ENCODE measurements at places on chromosomes 6 and 20.

GRCh38 chr6:95439741-95440140, 137.6 kb upstream of the MANEA start:
- no peak for DNase-seq

- no peak for DNase-seq
Observed at GRCh38 chr6:26057899-26058298, 29.3 kb upstream of the HFE start.

- no peak for DNase-seq
Observed at GRCh38 chr20:63937596-63937995, 18.6 kb downstream of the UCKL1 start.

DNA sequence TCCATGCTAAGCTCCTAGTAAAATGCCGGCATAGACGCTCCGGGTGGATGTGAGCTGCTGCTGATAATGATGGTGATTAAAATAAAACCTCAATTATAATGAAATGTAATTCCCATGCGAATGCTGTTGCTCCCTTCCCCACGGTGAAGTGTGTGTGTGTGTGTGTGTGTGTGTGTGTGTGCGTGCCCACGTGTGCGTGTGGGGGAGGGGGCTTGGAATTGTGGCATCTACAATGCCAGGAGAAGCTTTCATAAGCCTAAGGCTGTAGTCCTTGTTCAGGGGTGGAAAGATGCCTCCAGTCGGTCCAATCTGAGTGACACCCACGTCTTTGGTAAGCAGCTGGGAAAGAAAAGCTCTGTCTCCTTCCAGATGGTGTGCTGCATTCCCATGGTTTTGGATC, 137.9 kb downstream of the CDH26 start:
- DNase-seq, result no peak

GRCh38 chr20:20226554-20226953, 141.3 kb upstream of the INSM1 start:
- DNase-seq, result no peak

- DNase-seq, result peak; percentile 71
Observed at GRCh38 chr20:9609887-9610502, 95.6 kb downstream of the LAMP5 start.

DNA sequence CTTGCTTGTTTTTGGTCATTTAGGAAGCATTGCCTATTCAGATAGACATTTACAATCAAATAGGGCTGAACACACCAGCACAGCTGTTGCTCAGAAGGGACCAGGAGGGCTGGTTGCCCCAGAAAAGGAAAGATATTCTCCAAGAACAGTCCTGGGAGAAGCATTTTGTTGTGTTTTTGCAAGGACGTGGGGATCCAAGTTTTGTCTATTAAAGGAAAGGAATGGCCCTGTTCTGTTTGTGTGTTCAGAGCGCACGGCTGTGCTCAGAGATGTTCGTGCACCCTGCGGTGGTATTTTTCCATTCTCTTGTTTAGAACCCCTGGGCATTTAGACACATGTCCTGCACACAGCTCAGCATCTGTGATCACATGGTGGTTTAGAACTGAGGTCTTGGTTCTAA, 82.5 kb downstream of the TXNDC5 start:
- DNase-seq, result no peak

- DNase-seq, result no peak
Observed at GRCh38 chr6:130027948-130028347, 9.6 kb downstream of the L3MBTL3 start.

GRCh38 chr20:6735942-6736845, 31.3 kb upstream of the BMP2 start:
- DNase-seq, result no peak

GRCh38 chr6:25659633-25660368, 7.8 kb downstream of the SCGN start:
- no peak for DNase-seq

DNA sequence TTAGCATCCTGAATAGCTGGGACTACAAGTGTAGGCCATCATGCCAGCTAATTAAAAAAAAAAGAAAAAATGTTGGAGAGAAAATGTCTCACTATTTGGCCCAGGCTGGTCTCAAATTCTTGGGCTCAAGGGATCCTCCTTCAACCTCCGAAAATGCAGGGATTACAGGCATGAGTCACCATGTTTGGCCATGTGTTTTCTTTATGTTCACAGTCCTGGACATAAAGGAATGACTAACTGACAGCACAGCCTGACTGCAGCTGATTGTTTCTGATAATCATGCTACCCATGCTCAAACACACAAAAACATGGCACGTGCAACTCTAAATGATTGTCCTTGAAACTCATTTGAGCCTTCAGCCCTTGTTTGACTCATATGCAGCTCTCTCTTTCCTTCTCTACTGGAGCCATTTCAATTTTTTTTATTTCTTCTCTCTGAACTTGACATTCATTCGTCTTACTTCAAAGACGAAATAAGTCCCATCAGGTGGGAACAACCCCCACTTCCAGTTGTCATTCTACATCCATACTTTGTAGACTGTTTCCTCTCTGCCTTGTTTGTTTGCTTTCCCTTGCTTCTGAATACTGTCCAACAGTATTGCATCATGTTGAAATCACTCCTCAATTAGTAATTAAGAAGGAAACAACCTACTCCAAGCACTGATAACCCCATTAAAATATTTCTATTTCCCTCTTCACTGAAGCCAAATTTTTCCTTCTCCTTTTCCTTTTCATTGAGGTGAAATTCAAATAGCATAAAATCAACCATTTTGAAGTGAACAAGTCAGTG, 413.0 kb downstream of the BMP2 start:
- no peak for DNase-seq

DNA sequence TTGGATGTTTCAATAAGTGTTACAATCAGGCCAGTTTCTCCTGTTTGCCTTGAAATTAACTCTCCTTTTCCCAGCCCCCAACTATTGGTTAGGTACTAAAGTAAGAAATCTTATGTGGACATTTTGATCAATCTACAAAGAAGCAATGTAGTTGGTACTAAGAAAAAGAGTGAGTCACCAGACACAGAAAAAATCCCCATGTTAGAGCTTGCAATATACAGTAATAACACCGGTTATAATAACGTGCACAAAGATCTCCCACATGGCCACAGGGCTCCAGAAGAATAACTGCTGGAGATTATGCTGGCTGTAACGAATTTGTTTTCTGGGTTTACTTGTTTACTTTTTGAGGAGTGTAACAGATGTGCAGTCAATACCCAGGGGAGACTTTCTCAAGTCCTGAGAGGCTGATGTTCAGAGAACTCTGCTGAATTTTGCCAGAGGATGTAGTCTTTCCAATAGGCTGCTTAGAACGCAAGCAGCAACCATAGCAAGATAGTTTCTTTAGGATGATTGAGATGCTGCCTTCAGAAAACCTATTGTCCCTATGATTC, 166.2 kb upstream of the SPACA1 start:
- no peak for DNase-seq

GRCh38 chr6:157644043-157644810, 178.8 kb upstream of the SNX9 start:
- no peak for DNase-seq

DNA sequence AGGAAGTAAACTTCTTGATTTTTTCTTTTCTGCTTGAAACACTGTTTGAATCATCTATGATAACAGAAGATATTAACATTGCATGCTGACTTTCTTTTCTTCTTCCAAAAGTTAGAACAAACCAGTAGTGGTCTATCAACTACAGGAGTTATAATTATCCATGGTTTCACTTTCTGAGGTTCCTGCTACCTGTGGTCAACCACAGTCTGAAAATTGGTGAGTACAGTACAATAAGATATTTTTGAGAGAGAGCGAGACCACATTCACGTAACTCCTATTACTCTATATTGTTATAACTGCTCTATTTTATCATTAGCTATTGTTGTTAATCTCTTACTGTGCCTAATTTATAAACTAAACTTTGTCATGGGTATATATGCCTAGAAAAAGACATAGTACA, 86.1 kb downstream of the MAP7 start:
- DNase-seq, result peak; percentile 25

DNA sequence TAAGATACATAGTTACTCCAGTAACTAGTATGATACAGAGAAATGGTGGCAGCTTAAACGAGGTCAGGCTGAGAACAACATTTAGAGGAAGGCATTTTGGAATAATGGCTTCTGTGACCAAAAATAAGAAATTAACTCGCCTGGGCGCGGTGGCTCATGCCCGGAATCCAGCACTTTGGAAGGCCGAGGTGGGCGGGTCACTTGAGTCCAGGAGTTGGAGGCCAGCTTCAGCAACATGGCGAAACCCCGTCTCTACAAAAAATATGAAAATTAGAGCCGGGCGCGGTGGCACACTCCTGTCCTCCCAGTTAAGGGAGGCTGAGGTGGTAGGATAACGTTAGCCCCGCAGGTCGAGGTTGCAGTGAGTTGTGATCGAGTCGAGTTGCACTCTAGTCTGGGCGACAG, 1.8 kb downstream of the IGF2R start:
- no peak for DNase-seq

DNA sequence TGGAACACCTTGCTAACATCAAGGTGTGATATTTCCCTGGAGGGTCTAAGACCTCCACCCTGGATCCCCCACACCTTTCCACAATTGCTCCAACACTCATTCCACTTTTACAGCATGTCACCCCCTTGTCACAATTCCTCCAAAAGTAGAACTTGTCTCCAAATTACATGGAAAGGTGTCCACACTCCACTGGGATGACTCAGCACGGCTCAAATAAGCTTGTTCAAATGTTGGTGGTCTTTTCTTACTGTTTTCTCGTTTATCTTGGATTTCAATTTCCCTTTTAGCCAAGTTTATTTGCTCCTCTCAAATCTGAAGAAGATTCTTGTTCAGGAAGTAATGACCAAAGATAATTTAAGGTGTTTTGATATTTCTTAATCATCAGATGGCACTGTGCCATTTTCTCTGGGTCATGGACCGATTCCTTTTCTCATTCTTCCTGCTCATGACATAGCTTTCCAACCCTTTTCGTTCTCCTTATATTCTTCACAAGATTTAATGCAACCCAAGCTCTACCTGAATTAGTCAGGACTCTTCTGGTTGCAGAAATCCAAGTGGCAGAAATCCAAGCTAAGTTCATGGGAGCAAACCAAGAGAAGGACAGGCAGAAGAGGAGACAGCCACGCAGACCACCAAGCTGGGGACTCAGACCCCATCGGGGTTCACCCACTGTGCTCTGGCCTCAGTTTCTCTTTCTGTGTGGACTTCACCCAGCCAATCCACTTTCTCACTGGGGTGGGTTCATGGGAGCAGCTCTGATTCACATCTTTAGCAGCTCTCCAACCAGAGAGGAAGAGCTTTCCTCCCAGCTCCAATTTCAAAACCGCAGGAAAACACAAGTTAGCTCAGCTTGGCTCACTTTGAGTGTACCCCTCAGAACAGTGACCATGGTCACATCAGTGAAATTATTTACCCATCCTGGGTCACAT, 110.5 kb upstream of the CDYL start:
- DNase-seq, result no peak

DNA sequence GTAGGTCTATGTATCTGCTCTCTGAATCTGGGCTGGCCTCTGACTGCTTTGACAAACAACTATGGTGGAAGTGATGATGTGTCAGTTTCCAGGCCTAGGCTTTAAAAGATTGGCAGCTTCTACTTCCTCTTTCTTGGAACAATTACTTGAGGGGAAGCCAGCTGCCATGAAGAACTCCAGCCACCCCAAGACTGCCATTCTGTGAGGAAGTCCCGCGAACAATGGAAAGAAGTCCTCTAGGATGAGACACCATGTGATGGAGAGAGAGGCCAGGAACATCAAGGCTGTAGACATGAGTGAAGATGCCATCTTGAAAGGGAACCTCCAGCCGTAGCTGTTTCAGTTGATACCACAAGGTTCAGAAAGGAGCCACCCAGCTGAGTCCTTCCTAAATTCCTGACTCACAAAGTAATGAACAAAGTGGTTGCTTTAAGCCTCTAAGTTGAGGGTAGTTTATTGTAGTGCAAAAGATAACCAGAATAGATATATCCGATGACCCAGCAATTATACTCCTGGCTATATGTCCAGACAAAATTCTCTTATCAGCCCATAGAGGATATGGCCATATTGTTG, 15.3 kb upstream of the TCF15 start:
- DNase-seq, result peak; percentile 74

DNA sequence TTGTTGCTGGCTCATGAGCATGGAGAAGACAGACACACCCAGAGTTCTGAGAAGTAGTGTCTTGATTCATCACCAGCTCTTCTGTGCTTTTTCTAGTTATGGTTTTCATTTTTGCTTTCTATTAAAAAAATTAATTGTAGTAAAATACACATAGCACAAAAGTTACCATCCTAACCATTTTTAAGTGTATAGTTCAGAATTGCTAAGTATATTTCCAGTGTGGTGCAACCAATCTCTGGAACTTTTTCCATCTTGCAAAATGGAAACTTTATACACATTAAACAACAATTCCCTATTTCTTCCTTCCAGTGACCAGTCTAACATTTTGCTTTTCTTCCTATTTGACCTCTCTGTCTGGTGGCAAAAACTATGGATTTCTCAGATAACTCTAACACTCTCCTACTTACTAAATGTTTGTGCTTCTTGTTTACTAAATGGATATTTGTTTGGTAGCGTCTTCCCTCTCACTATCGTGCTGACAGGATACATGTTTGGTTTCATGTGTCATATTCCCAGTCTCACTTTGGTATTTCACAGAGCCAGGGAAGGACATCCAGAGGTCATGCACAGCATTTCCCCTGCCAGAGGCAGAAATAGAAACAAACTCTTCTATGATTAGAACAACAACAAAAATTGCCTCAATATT, 40.6 kb downstream of the TXLNB start:
- peak; percentile 26 for DNase-seq

- peak; percentile 88 for DNase-seq
Observed at GRCh38 chr6:31356946-31357466, at the start of gene HLA-B. TSS of gene HLA-B (minus strand) at chr6:31357179. CDS start at chr6:31357158, 21 bp downstream.

DNA sequence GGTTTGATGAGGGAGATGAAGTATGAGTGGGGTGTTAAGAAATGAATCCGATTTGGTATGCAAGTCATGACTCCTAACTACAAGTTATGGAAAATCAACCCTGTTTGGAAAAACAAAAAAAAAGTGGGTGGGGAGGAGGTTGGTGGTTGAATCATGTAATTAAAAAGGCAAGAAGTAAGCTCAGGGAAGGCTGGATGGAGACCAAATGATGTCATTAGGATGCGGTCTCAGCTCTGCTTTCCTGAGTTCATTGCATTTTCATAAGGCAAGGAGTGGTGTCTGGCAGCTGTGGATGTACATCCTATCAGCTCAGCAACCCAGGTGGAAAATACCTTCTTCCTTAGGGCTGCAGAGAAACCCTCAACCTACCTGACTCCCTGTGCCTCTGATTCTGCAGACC, 60.4 kb upstream of the AKAP12 start:
- no peak for DNase-seq

GRCh38 chr6:2839982-2840748, 1.5 kb downstream of the SERPINB1 start:
- DNase-seq, result no peak

- DNase-seq, result no peak
Observed at GRCh38 chr20:24684956-24685691, 215.7 kb downstream of the SYNDIG1 start.

- no peak for DNase-seq
Observed at GRCh38 chr6:12097791-12098190, 85.7 kb downstream of the HIVEP1 start.

Data from RPMI8226 (cell line).